ENCODE measurements at places on chromosomes 1 and 21. TPM values are rescaled to one million over a fixed set of nuclear protein-coding genes. Genes with fewer than 3 reads are reported as not detected.

IL20 gene
- total RNA-seq, result not detected

DNA sequence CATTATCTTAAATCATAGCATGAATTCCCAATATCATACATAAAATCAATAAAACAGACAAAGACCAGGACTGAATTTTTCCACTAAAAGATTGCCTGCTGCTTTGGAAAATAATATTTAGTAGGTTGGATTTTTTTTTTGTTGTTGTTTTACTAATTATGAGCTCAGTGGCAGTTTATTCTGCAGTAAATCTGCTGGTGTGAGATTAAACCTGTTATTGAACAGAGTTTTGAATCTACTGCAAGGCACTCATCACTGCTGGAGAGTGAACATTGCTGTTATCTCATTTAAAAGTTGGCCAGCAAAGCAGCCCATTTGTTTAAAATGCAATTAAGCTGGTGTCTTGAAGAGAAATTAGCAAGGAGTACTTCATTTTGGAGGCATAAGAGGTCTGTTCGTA lies 986.1 kb downstream of the ADGRL2 start:
- DNase-seq, result no peak

C1orf53 gene
- total RNA-seq, result 0.48 TPM

CDC14A gene
- 12.2 TPM for total RNA-seq

GRCh38 chr1:211975152-211975941 lies 60.0 kb downstream of the INTS7 start:
- no peak for DNase-seq

DNA sequence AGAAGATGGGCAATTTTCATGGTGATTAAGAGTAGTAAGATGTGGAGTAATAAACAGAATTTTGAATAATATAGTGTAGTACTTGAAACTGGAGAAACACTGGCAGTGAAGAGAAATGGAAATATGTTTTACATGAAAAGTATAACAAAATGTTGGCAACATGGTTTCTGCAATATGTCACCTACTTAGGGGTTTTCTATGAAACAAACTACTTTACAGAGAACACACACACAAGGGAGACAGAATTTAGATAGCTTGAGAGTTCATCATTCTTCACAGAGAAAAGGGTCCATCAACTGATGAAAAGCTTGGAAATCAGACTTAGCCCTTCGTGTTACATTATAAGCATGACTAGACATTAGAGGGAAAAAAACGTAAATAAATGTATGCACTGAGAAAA lies 135.2 kb downstream of the EIF4G3 start:
- DNase-seq, result no peak

- no peak for DNase-seq
These were observed 62.4 kb downstream of the CLDN17 start for GRCh38 chr21:30104241-30104640.

DNA sequence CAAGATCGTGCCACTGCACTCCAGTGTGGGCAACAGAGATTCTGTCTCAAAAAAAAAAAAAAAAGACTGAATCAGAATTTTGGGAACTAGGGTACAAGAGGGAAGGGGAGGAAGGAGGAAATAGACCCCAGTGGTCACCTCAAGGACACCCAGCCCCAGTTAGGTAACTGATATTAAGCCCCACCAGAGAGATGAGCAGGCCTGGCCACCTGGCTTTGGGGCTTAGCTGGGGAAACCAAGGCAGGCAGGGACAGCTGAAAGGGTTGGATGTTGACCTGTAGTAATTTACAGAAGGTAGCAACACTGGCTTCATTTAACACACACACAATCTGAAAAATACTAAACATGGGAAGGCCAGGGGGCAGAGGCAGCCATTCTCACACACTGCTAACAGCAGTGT lies 5.2 kb upstream of the C1orf122 start:
- no peak for DNase-seq

DNA sequence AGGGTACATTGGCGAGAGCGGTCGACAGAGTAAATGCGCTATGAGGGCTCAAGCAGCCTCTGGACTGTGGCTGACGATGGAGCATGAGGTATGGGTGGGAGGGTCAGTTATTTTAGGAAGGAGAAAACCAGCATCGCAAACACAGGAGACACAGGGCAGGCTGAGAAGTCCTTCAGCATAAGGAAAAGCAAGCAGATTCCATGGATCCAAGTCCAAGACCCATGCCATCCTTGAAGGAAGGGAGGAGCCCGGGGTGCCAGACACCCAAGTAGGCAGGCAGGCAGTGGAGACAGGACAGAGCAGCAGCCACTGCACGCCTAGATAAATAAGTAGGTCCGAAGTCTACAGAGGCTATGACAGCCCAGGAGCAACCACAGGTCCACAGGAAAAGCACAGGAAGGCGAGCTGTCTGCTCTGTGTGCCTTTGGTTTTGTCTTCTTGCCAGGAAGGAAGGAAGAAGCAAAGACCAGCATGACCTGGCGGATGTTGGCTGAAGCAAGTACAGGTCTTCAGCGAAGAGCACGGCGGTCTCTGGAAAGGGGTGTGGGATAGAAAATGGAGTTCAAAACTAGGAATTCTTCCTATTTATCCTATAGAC lies 76.4 kb upstream of the SLC45A1 start:
- no peak for DNase-seq

DNA sequence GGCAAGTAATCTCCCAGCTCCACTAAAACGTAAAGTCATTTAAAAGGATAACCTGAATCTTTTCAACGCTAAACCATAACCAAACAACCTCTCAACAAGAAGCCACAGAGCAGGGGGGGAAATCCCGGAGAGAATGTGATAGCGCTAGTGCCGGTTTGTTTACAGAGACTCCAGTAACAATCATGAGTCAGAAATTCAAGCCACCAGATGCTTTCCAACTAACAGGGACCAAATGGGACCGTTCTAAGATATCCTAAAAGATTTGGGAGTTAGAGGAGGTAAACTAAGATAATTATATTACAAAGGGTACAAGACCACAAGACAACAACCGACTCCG lies 825 bp downstream of the DCAF8 start:
- peak; percentile 53 for DNase-seq

DNA sequence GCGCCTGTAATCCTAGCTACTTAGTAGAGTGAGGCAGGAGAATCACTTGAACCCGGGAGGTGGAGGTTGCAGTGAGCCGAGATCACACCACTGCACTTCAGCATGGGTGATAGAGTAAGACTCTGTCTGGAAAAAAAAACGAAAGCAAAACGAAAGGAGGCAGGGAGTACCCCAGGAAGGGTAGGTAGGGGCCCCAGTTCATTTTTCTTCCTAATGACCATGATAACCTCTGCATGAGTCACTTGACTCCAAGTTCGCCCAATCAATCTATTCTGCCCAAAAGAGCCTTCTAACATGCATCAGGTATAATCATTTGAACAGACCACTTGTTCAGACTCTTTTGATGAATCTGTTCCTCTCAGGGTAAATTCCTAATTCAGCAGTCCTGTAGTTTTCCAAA lies 13.2 kb upstream of the TMEM201 start:
- DNase-seq, result no peak

GRCh38 chr1:54904476-54905048 lies 17.6 kb upstream of the DHCR24 start:
- no peak for DNase-seq

DNA sequence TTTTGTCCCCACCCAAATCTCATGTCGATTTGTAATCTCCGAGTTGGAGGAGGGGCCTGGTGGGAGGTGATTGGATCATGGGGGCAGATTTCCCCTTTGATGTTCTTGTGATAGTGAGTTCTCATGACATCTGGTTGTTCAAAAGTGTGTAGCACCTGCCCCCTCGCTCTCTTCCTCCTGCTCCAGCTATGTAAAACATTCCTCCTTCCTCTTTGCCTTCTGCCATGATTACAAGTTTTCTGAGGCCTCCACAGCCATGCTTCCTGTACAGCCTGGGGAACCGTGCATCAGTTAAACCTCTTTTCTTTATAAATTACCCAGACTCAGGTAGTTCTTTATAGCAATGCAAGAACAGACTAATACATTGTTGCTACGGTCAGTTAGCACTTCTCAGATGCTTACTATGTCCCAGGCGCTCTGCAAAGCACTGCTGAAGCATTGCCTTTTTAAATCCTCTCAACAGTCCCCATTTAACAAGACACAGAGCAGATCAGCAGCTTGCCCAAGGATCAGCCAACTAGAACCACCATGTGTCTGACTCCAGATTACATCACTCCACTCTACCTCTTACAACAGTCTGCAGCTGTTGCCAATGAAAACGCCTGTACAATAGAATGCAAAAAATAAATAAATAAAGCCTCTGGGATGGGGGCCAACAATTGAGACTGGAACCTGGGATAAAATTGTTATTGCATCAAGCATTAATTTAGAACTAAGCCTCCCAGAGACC lies 52.4 kb upstream of the USP1 start:
- DNase-seq, result no peak

DNA sequence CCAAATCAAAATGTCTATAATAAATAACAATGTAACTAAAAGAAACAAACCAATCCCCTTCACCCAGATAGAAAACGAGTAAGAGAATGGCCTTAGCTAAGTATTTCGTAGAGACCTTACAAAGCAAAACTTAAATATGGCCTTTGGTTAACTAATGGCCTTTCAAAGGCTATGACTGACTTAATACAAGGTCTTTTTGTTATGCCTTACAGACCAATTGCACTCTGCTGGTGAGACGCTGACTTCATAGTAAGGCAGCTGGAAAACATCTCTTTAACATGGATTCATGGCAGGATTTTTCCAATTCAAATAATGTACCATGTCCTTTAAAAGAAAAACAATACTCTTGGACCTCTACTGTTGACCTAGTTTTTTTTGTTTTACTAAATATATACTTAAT lies 15.8 kb upstream of the TBCE start:
- DNase-seq, result no peak

APCS gene
- total RNA-seq, result not detected

- DNase-seq, result no peak
These were observed 40.3 kb downstream of the MCOLN2 start for GRCh38 chr1:84956655-84957054.

GRCh38 chr1:93766451-93766850 lies 84.8 kb upstream of the BCAR3 start:
- no peak for DNase-seq

DNA sequence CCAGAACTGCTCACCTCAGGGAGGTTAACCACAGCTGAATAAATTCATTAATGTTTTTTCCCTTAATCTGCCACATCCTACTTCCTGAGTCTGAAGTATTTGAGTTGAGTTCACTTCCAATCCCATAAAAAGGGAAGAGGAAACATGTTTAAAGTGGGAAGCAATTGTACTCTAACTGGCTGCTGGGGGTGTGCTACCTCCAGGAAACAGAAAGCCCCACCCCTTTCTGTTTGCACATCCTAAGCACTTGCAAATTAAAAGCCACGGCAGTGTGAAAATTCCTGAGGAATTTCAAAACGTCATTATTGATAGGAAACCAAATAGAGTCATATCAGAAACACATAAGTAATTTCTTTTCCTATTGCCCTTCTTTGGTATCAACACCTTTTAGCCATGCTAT lies 307.0 kb upstream of the NR5A2 start:
- no peak for DNase-seq

PADI2 gene
- 2.1 TPM for total RNA-seq

DNA sequence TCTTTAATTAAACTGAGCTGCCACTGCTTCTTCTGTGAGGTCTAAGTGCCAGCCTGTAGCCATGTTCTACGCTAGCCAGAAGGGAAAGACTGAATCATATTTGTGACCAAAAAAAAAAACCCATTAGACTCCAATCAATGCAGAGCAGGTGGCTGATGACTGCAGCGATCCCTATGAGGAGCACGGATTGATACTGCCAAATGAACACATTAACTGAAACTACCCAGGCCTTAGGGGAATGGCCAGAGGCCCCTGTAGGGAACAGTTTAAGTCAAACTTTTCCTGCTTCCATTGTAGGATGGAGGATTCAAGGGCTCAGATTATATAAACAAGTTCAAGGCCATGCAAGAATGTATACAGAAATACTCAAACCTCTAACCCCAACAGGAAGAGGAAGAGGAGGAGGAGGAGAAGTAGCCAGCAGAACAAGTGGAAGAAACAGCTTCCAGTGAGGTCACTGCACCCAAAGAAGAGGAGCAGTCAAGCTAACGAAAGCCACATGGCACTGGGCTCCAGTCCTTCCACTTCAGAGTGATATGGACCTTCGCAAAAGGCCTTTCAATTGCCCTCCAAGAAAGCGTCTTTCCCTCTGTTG lies 328.3 kb downstream of the SMYD3 start:
- DNase-seq, result no peak

DNA sequence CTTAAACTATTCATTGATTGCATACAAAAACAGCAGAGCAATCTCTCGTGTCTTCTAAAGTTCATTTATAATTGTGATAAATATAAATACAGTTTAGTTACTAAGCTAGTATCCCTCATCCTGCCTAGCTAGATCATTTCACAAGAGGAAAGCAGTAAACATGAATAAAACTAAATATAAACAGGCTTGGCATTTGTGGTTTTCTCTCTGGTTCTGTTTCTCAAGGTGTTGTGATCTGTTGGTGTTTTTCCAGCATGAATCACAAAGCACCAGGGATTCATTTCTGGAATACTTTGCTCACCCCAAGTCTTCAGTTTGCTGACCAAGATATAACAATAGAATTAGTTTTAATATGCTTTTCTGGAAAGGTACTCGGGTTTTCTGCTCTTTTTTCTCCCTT lies 32.7 kb upstream of the GLIS1 start:
- no peak for DNase-seq

DNA sequence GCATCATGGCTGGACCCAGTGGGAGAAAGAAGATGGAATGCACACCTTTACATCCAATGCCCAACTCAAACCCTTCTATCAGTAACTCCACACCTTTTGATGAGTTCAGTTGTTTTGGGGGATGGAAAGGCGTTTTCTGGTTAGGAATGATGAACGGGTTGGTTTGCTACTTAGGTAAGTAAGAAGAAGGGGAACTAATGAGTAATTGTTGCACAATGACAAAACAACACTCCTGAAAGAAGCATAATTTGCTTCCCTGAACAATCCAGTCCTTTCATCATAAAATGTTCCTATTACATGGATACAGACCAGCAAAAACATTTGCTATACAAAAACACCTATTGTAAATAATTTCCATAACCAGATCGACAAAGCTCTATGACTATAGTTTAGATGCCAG lies 35.9 kb upstream of the NFIA start:
- DNase-seq, result no peak

GRCh38 chr1:40796939-40797667 lies 13.5 kb downstream of the KCNQ4 start:
- no peak for DNase-seq

- DNase-seq, result no peak
These were observed 16.4 kb downstream of the FOXJ3 start for GRCh38 chr1:42318601-42319000.

HEATR1 gene
- 76.1 TPM for total RNA-seq

SLC5A9 gene
- total RNA-seq, result 6.4 TPM

Data from H7 (cell line).